Stimulated activated CD4-positive, alpha-beta T cell treated with anti-CD3 and anti-CD28 coated beads, Interleukin-4, amount 100 ng/mL, for 4 hours (primary cell): ENCODE measurements at places on chromosomes 11 and 22.

- no peak for DNase-seq
Measured at GRCh38 chr11:9016916-9017642, 13.3 kb upstream of the NRIP3 start.

- no peak for DNase-seq
Measured at GRCh38 chr22:19038728-19039447, 83.3 kb downstream of the DGCR2 start.

DNA sequence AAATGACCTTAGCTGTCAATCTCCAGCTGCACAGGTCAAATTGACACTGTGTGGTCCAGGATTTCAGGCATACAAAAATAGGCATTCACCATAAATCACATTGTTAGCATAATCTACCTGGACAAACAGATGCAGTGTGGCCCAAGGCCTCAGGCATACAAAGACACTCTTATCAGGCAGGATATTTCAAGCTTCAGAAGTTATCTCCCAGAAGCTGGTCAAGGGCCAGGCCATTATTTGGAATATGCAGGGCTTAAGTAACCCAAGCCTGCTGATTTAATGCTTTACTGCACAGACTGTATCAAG, 25.5 kb upstream of the HORMAD2 start:
- no peak for DNase-seq

DNA sequence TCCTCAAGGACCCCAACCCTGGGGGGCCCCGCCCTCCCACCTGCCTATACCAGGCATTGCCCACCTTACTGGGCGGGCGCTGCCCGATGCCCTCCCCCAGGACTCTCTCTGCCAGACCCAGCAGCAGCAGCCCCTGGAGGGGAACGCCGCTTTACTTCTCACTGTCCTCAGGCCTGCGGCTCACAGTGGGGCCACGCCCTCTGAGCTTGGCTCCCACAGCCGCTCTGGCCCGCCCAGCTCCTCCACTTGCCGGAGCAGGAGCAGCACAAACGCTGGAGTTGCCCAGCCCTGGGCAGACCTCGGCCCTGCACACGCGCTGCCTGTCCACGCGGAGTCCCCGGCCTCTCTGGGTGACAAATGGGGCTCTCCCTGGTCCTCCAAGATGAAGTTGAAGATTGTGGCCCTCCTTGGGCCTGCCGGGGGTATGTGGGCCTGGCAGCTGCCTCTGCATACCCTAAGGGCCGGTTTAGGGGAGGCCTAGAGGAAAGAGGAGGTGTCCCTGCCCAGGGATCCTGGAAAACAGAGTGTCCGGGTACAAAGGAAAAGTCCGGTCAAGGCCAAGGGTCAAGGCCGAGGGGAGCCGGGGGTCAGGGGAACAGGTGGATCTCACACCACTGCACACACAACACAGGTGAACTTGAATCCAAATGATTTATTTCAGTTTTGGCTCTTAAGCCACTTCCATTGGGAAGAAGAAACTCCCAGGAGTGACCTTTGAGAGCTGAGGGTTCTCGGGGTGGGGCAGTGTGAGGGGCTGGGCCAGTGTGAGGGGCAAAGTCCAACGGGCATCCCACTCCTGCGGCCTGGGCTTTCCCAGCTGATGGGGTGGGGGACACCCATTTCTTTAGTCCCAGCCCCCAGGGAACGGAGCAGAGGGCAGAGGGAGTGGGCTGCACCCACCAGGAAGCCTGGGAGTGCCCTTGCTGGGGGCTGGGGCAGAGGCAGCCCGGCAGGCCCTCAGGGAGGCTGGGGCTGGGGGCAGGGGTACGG, 674 bp upstream of the BAIAP2L2 start:
- DNase-seq, result no peak

DNA sequence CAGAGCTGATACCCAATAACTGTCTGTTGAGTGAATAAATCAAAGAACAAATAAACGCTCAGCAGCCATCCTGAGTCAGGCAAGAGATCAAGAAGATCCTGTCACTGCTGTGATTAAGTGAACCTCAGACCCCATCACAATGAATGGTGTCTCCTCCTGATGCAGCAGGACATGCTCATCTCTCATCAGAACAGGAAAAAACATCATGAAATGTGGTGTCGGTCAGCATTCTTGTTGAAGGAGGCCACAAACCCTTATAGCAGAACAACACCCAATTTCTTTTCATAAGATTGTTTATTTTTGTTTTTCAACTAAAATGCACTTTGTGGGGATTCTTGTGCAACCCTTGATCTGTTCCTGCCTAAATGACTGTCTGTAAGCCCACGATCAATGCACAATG, 60.3 kb downstream of the SYTL2 start:
- DNase-seq, result no peak

DNA sequence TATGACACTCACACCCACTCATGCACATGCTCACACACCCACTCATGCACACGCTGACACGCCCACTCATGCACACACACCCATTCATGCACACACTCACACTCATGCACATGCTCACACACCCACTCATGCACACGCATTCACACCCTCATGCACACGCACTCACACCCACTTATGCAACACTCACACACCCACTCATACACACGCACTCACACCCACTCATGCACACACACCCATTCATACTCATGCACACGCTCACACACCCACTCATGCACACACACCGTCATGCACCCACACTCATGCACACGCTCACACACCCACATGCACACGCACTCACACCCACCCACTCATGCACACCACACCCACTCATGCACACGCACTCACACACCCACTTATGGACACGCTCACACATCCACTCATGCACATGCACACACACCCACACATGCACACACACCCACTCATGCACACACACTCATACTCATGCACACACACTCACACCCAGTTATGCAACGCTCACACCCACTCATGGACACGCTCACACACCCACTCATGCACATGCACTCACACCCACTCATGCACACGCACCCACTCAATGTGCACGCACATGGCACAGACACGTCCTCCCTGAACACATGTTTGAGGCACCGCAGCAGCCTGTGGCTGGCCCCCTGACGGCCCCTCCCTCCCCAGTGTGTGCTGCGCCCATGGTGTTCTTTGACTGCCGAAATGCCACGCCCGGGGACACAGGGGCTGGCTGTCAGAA, 17.9 kb downstream of the MUC5AC start:
- no peak for DNase-seq

DNA sequence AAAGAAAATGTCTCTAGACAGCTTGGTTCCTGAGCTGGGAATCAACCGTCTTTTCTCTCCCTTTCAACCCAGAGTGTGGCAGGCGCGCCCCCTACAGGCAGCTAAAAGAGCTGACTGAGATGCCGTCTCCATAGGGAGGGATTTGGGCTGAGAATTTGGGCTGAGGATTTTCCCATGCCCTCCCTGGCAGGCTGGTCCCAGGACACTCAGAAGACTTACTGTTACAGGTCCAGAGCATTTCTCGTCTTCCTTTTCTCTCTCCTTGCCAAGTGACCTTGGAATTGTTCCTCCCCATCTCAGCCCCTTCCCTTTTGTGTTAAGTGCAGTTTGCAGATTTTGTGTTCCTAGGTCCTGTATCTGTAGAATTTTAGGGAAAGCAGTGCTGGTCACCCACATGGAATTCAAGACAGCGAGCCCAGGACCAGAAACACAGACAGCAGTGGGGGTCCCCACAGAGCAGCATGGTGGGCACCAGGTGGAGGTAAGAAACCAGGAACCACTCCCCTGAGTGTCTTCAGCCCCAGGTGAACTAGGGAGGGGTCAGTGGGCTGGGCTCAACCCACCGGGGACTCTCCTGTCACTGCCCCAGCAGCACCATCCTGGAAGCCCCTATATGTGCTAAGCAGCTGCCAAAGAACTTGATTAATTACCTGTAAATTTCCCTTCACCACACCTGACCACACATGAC, 9.9 kb upstream of the IGLL5 start:
- peak; percentile 59 for DNase-seq

- no peak for DNase-seq
Measured at GRCh38 chr22:41458161-41458728, 10.2 kb downstream of the PHF5A start.

DNA sequence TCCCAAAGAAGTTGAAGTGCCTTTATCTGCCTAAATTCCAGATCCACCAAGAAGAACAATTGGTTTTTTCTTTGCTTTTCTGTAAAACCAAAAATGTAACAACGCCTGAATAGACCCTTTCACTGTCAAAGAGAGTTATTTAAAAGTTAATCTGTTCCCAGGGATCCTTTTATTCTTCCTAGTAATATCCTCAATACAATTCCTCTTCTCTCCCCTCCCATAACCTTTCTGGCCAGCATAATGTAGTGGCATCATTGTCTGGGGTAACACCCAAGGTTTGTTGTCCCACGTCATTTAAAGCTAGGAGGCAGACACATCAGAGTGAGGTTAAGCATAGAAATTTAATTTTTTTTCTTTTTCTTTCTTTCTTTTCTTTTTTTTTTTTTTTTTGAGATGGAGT, 39.9 kb downstream of the MS4A2 start:
- no peak for DNase-seq

DNA sequence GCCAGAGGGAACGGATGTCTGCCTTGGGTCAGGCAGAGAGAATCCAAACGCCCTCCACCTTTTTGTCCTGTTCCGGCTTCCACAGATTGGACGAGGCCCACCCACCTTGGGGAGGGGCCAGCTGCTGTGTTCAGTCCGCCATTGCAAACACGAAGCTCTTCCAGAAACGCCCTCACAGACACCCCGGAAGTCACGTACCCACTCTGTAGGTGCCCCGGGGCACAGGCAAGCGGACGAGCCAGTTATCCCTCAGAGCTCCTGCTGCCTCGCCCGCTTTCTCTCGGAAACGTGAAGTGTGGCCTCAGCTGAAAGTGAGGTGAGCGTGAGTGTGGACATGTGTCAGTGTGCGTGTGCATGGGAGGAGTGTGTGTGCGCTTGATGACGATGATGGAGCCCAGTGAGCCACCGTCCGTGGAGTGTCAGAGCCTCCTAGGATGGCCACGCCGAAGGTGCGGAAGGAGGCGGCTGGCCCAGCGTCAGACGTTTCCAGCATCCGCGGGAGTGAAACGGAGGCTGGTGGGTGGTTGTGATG, 869.2 kb downstream of the TBC1D22A start:
- DNase-seq, result no peak

DNA sequence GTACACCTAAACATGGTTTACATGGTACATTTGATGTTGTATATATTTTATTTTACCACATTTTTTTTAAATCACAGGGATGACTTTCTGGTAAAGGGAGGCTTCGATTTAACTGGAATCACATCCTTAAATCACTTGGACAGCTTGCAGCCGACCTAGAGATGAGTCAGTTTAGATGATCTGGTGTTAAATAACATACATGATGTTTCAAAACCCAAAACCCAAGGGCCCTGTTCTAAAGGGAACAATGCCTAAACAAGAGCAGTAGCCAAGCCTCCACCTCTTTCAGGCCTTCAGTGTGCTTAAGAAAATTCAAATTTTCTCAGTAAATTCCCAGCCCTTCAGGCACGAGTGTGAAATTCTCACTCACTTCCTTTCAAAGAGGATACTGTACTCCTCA, 108.8 kb downstream of the WT1 start:
- no peak for DNase-seq

DNA sequence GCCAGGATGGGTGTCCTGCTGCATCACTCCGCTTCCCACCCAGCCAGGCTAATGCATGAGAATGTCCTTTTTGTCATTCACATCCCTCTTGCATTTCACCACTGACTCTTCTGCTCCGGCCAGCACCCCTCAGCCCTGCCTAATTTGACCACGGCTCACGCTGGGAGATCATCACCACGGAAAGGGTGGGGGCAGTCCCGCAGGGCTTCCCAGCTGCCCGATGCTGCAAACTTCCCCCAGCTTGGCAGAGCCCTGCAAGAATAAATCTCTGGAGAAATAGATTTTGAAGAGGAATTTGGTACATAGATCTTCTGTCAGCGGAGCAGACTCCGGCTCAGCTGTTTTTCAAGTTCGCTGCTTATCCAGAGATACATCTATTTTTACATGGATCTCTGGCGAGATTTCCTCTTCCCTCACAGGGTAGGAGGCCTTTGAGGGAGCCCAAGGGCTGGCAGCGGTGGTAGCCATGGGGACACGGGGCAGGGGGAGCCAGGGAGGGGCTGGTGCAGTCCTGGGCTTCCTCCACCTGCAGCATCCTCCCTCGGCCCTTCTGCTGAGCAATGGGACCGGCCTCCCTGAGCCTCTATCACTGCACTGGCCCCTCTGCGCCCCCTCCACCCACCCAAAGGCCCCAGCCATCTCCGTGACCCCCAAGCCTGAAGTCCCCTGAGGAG, 62.6 kb downstream of the BUD13 start:
- DNase-seq, result no peak

- DNase-seq, result no peak
Measured at GRCh38 chr11:129374993-129375750, 476 bp upstream of the BARX2 start.

- DNase-seq, result no peak
Measured at GRCh38 chr11:6332066-6332465, 11.8 kb upstream of the CAVIN3 start.

GRCh38 chr11:1157645-1158591, at the start of gene MUC5AC:
MUC5AC (plus strand) TSS chr11:1157953; CDS start chr11:1158000, 47 bp downstream.
- no peak for DNase-seq

- no peak for DNase-seq
Measured at GRCh38 chr22:21069375-21069774, 23.6 kb downstream of the LRRC74B start.

GRCh38 chr11:134781380-134781866, 369.4 kb upstream of the B3GAT1 start:
- DNase-seq, result no peak

GRCh38 chr11:9142732-9143131, 51.3 kb upstream of the SCUBE2 start:
- no peak for DNase-seq

DNA sequence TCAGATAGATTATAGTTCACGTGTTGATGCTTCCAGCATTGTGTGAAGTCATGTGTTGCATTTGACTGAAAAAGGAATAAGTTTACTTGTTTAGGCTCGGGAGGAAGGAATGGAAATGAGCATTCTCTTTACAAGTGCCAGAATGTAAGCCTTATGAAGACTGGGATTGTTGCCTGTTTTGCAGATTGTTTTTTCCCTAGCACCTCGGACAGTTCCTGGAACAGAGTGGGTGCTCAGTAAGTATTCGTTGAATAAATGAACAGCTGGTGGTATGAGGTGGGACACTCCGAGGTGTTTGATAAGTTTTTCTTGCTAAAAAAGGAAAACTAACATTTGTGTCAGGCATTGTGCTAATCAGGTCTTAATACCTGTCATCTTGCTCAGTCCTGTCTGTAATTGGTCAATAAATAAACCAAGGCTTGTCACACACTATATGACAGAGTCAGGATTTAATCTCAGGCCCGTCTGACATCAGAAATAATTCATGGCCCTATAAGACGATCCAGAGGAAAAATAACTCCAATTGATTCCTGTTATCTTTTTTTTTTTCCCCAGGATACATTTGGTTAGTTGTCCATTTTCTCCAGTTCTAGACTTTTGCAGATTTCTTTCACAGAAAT, 304.7 kb downstream of the NELL1 start:
- DNase-seq, result no peak

DNA sequence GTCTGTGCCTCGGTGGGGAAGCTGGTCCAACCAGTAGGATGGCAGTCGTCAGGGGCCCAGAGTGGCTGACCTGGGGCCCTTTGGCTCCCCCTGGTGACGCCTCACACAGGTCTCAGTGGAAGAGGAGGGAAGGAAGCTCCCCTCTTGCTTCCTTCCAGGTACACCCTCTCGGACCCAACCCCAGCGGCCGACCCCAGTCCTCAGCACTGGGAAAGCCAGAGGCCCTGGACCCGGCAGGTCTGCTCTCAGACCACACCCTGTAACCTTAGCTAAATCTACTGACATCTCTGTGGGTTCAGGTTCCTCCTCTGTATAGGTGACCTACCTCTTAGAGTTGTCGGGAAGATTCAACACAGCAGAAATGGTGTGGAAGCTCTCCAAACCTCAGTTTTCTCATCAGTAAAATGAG, 3.4 kb upstream of the SCUBE1 start:
- peak; percentile 67 for DNase-seq
